ENCODE measurements at places on chromosomes 3 and 15.

- no peak for DNase-seq
Observed at GRCh38 chr3:149647285-149647684, 10.5 kb downstream of the WWTR1 start.

DNA sequence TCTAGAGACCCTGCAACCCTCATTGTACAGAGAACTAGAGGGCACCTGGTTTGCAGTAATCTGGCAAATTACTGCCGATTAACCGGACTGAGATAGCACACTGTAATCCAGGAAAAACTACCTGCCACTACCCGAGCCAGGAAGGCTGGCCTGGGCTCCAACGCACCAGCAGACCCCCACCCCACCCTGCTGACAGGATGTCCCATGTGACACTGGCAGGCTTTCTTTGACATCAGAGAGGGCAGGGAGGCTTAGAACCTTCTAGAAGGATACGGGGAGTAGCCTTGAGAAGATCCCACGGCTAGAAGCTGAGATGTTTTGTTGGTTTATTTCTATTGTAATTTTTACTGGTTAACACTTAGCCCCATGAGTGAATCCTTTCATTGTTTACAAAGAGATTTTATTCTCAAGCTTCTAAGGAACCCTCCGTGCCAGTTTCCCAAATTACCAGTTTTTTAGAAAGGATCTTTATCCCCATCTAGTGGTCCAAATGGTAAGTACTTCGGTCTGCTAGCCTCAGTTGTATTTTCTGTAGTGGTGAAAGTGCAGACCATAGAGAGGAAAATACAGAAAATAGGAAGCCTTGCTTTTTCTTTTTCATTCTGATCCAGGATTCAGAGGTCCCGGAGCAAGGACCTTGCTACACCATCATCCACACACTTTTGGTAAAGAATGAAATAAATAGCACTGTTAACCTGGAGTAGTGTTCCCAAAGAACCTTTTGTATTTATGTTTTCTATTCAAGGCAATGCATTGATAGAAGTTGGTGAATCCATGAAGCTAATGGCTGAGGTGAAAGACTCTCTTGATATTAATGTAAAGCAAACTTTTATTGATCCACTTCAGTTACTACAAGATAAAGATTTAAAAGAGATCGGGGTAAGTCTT lies 81.9 kb upstream of the ADAMTSL3 start:
- DNase-seq, result no peak

DNA sequence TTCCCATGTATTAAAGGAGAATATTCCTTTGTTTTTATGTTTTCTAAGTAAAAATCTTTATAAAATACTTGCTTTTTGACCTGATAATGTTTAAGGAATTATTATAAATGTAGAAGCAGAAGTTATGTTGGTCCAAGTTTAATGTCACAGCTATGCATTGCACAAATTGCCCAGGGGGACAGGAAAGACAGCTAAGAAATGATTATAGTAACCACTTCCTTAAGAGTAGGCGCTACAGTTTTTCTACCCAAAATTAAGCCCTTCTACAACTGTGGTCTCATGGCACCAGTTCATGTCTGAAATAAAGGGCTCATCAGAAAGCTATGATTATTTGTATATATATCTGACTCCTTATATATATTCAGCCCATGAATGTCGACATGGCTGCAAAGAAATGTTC lies 176.4 kb downstream of the GBE1 start:
- DNase-seq, result no peak

- DNase-seq, result no peak
Observed at GRCh38 chr3:143167969-143168854, 48.6 kb downstream of the CHST2 start.

DNA sequence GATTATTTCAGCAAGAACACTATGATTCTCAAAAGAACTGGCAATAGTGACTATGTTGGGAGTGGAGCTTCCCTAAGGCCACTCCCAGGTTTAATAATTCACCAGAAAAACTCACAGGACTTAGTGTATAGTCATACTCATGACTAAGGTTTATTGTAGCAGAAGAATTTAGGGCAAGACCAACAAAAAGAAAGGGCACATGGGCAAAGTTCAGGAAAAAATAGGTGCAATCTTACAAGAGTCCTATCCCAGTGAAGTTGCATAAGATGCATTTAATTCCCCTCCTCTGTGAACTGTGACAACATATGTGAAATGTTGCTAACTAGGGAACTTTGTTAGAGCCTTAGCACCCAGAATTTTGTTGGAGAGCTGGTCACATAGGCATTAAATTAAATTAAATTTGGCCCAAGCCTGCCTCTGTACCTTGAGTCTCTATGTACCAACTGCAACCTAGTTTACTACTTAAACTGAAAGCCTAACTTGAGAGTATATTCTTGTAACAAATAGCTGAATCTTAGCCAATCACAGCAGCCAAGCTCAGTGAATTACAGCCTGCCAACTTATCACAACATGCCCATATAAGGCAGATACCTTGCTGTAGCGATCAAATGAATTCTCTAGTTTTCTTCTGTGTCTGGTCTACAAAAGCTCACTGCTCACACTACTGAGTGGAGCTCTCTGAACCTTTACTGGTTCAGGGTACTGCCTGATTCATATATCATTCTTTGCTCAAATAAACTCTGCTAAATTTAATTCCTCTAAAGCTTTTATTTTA lies 386.2 kb upstream of the ARHGEF26 start:
- no peak for DNase-seq

DNA sequence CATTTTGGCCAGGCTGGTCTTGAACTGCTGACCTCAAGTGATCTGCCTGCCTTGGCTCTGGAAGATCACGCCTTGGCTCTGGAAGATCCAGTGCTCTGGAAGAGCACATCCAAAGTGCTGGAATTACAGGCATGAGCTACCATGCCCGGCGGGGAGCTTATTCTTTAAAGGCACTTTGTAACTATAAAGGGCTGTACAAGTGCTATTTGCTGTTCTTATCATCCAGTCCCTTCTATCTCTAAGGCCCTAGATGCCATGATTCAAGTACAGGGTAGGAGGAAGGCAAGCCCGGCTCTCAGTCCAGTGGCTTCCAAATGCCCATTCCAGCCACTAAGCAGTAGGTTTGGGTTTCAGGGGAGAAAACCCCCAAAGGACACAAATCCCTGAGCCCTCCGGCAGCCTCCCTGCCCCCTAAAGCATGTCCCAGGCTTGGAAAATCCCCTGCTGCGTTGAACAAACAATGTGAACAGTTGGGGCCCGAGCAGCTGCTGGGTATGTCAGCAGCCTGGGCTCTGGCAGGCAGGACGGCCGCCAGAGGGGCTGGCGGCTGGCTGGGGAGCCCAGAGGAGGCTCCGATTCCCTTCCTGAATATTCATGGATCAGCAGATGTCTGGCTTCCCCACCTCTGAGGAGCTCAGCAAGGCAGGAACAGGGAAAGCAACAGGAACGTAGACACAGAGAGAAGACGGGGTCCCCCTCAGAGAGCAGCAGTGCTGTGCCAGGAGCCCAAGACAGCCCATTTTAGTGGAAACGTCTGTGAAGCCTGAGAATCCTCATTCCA lies 7.7 kb downstream of the IGDCC4 start:
- no peak for DNase-seq

- DNase-seq, result no peak
Observed at GRCh38 chr3:99413504-99413903, 224.9 kb upstream of the COL8A1 start.

GRCh38 chr3:96548073-96548472 lies 266.3 kb upstream of the EPHA6 start:
- no peak for DNase-seq

All from stimulated activated CD8-positive, alpha-beta memory T cell treated with anti-CD3 and anti-CD28 coated beads, Interleukin-7, amount 100 ng/mL, for 48 hours (primary cell).